ENCODE measurements at places on chromosomes 4 and X.

GRCh38 chr4:184534511-184535391 is 60.4 kb upstream of the IRF2 start:
- DNase-seq = no peak

DNA sequence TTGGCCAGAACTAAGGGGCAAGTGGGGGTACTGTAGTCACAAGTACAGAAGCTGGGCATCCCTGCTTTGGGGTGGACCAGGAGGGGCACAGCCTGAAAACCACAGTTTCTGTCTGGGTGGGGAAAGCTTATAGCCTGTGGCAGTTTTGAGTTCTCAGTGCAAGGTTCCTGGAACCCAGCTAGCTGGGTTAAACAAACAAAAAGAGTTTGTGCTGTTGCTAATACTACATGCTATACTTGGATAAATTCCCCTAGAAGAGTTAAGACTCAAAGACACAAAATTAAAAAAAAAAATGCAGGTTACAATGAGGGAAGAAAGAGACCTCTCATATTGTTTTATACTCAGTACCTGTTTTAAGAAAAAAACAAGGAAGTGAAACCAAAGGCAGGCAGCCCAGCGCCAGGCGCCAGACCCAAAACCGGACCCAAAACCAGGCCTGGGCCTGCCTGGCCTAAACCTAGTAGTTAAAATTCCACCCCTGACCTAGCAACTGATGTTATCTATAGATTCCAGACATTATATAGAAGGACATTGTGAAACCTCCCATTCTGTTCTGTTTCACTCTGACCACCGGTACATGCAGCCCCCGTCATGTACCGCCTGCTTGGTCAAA is 50.8 kb downstream of the SLC2A9 start:
- no peak for DNase-seq

DNA sequence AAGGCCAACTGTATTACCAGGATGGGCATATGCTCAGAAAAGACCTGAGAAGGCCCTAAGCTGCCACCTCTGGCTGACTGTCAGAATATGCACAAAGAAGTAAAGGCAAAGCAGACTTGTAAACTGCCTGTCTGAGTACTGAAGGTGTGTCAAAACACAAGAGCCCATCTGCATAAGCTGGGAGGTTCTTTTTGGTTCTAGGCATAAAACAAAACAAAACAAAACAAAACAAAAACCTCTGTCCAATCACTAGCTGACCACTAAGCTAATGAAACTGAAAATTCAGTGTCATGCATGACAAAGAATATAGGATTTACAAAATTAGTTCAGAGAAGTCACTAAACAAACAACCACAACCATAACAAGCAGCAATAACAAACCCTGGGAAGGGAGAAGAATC is 20.6 kb downstream of the SH3D19 start:
- no peak for DNase-seq

DNA sequence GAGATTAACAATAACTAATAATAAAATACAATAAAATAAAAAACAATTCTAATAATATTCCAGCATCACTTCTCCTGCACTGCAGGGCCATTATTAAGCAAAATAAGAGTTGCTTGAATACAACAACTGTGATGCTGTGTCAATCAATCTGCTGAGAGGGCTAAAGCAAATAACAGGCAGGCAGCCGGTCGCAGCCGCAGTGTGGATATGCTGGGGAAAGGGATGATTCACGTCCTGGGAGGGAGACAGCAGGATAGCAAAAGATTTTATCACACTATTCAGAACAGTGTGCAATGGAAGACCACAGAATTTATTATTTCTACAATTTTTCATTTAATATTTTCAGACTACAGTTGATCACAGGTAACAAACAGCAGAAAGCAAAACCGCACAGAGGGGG is 76.5 kb upstream of the SMARCAD1 start:
- DNase-seq = no peak

GRCh38 chrX:120269373-120270035 is 18.9 kb downstream of the ZBTB33 start:
- DNase-seq = no peak

GRCh38 chr4:153676984-153677383 is 7.1 kb upstream of the TLR2 start:
- DNase-seq = no peak

DNA sequence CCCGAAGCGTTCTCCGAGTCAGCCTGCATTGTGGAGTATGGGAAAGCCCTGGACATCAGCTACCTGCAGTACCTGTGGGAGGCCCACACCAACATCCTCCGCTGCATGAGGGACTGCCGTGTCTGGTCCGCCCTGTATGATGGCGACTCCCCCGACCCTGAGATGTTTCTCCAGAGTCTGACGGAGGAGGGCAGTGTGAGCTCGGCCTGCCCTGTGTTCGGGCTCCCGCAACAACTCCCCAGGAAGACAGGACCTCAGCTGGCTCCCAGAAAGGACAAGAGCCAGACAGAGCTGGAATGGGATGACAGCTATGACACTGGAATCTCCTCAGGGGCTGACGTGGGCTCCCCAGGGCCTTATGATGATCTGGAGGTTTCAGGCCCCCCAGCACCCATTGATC is 111.3 kb downstream of the GATB start:
- no peak for DNase-seq

DNA sequence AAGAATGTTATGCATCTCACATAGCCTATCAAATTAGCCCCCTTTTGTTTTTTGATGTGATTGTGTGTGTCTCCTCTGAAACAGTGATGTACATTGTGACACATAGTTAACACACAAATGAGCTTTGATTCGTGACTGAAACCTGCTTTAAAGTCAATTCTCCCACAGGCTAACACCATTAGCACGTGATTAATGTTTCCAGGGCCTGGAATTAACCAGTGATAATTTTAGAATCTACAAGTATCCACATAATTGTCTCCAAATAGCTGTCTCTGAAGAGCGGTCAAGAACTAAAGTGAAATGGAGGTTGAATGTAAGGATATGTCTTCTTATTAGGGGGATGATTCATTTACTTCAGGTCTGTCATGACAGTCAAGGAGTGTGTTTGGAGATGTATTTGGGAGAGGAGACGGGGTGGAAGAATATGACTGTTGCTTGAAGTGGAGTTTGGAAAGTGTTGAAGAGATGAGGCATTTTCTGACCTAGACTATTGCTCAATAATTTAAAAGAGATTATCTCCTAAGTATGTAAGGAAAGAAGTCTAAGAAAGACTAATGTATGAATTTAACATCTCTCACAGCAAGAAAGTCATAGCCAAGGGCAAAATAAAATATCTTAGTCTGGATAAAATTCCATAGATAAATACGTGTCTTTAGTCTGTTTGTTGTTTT is 13.7 kb upstream of the RASGEF1B start:
- no peak for DNase-seq

DNA sequence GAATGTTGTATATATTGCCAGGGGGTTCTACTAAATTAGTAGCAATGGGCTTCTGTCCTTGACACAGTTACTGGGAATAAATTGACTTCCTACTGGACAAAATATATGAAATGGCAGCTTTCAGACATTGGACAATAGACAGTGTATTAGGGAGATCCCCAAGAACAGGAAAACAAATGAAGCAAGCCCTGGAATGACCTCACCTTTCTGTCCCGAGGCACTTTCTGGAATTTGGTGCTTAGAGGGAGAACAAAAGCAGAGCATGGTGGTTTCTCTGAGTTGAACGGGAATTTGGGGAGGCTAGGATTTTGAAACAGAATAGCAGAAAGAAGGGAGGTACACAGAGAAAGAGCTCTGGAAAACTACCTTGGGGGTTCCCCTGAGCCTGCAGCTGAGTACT is 187.7 kb upstream of the MAGEB2 start:
- no peak for DNase-seq

DNA sequence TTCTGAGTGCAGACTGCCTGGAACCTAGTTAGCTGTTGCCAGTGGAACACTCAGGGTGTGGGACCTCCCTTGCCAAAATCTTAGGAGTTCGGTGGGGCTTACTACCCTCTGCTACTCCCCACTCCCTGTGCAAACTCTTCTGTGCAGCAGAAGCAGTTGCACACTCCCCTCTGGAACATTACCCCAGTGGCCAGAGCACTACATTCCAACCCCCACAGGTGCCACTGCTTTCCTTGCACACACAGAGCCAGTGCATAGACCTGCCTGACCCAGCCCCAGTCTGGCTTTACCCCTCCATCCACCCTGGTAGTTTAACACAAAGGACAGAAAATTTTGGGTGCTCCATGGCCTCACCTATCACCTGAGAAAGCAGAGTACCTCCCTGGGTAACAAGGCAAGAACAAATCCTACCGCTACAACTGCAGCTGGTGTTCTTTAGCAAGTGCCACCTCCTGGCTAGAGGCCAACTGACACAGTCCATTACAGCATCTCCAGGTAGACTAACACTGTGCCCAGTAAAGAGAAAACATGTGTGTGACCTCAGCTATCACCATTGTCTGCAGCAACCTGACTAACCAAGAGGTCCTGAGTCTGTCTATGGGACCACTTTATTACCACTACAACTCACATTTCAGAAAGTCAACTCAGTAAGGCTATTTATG is 11.5 kb upstream of the RASSF6 start:
- no peak for DNase-seq

DNA sequence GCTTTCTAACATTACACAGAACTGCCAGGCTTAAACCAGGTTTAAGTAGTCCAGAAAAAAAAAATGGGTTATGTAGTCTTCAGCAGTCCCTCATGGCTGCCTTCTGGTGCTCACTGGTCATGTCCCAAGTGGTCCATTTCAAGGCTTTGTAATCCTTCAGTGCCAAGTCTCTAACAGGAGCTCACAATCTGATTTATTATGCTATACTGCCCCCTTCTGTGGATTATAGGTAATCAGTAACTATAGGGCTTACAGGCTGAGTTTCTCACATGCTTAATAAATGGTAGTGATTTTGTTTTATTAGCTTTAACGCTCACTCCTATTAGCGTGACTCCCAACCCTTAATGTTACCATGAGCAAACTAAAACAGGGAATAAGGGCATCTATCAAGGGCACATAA is 92.5 kb upstream of the EDA2R start:
- peak; percentile 0 for DNase-seq

GRCh38 chr4:74541667-74542066 is 96.7 kb downstream of the AREG start:
- DNase-seq = no peak

- DNase-seq = no peak
Measured at GRCh38 chr4:48954314-48954713, 31.8 kb upstream of the CWH43 start.

- no peak for DNase-seq
Measured at GRCh38 chr4:83753260-83753659, 217.4 kb downstream of the GPAT3 start.

- DNase-seq = no peak
Measured at GRCh38 chr4:80069837-80070731, 2.9 kb downstream of the ANTXR2 start.

DNA sequence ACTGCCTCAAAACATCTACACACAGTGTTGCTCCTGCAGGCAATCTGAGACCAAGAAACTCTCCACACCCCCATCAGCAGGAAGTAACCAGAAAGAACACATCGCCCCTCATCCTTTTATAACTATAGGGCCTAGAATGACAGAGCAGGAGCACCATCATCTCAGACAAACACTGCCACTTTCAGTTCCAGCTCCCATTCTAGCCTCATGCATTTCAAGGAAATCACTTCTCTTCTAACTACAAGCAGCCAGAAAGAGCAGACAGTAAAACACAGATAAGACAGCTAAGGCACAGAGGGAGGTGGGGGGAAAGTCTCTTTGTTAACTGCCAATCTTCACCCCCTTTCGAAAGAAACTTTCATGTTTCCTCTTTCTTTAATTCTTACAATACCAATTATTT is 102.6 kb upstream of the TENT5D start:
- DNase-seq = no peak

DNA sequence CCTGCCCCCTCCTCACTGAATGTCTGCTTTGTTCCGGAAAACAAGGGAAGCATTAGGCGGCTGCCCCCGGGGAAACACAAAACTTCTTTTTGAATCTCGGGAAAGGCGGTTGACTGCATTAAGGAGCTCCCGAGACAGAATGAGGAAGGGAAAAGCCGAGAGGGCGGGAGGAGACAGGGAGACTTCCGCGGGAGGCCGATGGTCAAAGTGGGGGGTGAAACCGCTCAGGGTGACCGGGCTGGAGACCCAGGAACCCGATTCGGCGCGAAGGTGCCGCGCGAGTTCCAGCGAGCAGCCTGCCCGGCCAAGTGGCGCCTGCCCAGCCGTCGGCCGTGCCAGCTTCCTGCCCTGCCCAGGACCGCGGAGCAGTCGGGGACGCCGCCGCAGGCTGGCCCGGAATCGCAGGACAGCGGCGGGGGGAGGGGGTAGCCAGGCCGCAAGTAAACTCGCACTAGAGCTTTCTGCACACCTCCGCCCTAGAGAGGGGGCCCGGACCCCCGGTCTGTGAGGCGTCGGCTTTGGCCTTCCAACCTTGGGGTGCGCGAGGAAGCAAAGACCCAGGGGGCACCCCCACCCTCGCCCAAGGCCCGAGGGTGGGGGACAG is 55.1 kb upstream of the BCOR start:
- DNase-seq = no peak

DNA sequence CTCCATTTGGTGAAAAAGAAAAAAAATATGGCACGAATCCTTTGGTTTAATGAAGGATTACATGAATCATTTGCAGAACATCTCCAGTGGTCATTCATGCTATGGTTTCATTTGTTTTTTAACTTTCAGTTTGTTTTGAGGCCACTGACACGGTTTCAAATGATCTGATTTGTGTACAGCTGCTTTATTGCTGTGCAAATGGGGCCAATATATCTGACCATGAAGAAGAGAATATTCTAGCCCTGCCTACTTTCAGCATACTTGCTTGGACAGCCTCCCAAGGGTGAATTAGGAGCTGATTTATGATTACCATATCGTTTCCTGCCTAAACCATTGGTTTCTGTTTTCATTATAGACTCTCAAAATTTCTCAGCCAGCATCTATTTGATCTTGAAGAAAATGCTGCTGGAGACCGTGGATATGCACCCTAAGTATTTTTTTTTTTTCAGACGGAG is 30.7 kb downstream of the SPARCL1 start:
- no peak for DNase-seq

GRCh38 chr4:81421346-81422218 is 50.1 kb downstream of the RASGEF1B start:
- peak; percentile 69 for DNase-seq

GRCh38 chr4:143089291-143089690 is 95.4 kb upstream of the USP38 start:
- no peak for DNase-seq

GRCh38 chr4:72767618-72768302 is 198.7 kb upstream of the ADAMTS3 start:
- DNase-seq = no peak

- no peak for DNase-seq
Measured at GRCh38 chr4:123804196-123804721, 407.7 kb downstream of the SPRY1 start.

GRCh38 chrX:152865232-152865920 is 32.5 kb upstream of the ZNF185 start:
- no peak for DNase-seq

- DNase-seq = no peak
Measured at GRCh38 chr4:19512086-19512485, 739.6 kb upstream of the SLIT2 start.

DNA sequence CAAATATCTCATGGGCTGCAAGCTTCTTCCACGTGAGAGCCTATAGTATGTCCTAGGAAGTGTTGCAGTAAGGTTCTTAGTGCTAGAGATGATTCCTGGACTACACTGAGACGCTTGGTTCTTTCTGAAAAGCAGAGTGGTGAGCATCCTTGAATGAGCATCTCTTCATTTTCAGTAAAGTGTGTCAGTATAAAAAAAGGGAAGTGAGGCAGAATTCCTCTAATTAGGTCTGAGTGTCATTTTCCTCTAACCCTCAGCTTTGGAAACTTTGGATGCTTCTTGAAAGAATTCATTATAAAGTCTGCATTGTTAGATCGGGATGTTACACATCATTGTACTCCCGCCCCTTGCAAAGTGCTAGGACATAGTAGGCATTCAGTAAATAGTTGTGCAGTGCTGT is 5.2 kb downstream of the BMPR1B start:
- DNase-seq = no peak

GRCh38 chrX:131802836-131803626 is 220.1 kb upstream of the STK26 start:
- DNase-seq = peak; percentile 17

All from NCI-H748 treated with DMSO at 0.1 percent for 48 hours (cell line).